ENCODE measurements at places on chromosomes 1 and 21.

DNA sequence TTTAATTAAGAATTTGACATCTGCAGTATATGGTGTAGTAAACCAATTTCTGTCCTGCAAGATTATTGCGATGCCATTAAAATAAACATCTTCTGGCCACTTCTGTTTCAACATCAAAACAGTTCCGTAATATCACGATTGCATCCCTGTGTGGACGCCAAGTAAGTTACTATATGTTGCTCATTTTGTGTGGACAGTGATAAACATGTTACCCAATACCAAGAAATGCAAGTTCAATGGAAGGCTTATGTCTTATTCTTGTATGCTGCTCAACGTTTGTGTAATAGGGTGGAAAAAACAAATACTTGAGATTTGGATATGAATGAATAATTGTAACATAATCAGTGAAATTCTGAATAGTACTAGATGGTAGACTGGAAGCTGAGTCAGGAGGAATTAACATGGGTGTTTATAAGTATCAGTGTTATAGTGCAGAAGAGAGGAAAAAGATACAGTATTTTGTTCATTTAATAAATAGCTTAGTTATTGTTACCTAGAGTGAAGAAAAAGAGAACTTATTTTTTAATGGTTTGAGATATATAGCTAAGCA lies 15.2 kb downstream of the TTC3 start:
- no peak for DNase-seq

DNA sequence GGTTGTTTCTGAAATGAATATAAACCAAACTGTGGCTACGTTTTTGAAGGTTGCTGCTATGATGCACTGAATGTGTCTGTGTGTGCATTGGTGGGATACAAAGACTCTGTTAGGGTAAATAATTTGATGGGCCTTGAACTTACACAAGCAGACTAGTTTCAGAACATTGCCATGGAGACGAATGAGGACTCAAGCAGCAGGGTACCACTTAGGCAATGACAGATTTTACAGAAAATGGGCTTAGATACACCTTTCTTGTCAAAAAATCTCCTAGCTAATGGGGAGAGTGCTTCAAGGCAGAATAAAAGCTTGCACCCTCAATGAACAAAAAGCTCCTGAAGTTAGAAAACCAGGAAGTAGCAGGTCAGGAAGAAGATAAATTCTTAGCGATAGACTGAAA lies 55.7 kb downstream of the IER5 start:
- no peak for DNase-seq

DNA sequence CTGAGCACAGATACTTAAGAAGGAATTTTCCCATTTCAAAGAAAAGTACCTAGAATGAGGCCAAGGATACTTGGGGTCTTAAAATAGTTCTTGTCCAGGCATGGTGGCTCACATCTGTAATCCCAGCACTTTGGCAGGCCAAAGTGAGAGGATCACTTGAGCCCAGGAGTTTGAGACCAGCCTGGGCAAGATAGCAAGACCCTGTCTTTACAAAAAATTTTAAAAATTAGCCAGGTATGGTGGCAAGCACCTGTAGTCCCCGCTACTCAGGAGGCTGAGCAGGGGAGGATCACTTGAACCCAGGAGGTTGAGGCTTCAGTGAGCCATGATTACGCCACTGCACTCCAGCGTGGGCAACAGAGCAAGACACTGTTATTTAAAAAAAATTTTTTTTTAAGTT lies 29.0 kb downstream of the NFYC start:
- no peak for DNase-seq

DNA sequence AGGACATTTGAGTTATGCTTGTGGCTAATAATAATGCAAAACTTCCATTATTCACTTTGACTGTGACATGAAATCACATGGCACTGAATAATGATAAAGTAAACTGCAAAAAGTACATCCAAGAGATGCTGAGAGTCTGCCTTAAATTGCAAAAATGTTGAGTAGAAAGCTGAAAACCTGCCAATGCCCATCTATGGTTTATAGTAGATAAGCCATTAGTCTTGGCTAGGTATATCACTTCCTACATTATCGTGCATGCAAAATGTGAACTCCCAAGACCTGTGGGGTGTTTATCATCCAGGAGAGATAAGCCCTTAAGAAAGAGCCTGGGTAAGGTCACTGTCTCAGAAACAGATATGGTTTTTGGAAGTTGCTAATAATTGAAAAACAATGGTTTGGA lies 208.7 kb upstream of the DPYD start:
- DNase-seq, result no peak

- no peak for DNase-seq
These were observed 44.9 kb downstream of the GADD45A start for GRCh38 chr1:67729872-67730271.
